Activated T-helper 9 cell treated with anti-CD3 and anti-CD28 coated beads, Interleukin-2, amount 50 U/mL, for 16 hours (primary cell): ENCODE measurements at places on chromosomes 6 and 20.

DNA sequence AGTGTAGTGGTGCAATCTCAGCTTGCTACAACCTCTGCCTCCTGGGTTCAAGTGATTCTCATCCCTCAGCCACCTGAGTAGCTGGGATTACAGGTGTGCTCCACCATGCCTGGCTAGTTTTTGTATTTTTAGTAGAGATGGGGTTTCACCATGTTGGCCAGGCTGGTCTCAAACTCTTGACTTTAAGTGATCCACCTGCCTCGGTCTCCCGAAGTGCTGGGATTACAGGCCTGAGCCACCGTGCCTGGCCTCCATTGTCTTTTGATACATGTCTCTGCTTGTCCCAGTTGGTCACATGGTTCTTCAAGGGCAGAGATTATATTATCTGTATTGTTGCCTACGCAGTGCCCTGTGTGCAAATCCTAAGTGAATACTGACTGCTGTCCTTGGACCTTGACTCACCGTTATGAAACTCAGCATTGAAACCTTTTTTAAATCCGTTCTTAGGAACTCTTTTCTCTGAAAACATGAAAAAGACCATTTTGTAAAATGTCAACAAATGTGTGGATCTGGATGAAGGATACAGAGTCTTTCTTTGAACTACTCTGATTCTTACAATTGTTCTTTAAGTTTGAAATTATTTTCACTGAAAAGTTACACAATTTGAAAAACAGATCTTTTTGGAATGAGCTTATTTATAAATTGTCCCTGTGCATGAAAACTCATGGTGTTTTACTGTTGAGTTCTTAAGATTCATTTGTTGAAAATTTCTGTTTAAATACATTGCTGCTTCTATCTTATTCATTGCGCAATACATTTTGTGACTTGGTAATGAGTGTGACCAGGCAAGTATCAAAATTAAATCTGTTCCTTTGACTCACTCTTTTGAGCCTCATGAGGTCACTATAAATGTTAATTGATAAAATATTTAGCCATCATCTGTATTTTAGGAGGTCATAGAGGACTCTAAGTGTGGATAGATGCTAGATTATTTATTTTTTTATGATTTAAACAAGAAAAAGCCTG, 293.5 kb downstream of the UTRN start:
- DNase-seq, result no peak

- no peak for DNase-seq
Observed at GRCh38 chr6:28947831-28948270, 24.1 kb upstream of the TRIM27 start.

DNA sequence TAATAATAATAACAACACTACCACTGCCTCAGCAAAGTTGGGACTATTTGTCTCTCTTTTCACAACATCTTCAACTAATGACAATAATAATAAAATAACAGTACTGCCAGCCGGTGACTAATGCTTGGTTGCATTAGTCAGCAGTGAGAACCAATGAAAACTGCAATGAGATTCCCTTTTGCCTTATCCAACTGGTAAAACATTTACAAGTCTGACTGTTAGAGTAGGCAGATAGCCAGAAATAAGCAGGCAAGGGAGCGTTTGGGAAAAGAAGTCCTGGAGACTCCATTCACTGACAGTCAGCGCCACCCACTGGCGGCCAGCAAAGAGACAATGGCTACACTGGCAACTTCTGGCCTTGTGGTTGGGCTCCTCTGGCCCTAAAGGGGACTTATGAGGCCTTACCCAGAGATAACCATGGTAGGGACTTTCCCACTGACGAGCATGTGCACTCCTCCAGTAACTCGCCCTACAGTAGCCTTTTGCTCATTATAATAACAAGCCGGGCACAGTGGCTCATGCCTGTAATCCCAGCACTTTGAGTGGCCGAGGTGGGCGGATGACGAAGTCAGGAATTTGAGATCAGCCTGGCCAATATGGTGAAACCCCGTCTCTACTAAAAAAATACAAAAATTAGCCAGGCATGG, 3.4 kb upstream of the NSFL1C start:
- DNase-seq, result no peak

GRCh38 chr6:143060354-143060805, 309 bp upstream of the AIG1 start:
- DNase-seq, result peak; percentile 67

GRCh38 chr20:11676630-11677287, 240.9 kb upstream of the BTBD3 start:
- DNase-seq, result no peak

DNA sequence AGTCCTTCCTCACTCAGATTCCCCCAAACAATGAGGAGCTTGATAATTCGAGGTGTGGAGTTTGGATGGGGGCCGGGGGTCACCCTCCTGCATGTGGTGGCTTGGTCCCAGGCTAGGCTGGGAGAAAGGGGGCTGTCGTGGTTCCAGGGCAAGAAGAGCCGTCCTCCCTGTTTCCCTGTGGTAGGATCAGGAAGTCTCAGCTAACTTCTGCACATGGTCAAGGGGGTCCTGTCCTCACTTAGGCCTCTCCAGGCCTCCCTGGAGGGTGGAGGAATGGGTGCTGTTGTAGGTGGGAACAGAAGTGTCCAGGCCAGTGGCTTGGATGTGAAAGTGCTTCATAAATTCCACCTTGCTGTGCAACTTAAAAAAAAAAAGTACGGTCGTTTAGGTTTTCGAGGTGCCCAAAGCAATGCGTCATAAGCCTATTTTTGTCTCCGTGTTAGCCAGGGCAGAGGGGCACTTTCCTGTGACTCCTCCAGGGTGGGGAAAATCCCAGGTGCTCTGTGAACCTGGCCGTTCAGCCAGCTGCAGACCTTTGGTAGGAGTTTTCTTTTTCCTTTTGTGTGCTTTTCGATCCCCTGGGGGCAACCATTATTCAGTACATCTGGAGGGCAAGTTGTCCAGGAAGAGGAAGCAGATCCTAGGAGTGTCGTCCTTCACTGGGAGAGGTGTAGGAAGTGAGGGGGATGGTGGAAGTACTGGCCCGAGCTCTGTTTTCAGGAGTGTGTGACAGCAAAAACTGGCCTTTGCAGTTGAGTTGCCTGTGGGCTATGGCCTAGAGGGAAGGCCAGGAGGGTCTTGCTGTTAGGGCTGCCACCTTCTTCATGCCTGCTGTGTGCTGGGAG, 9.6 kb downstream of the IGF2R start:
- peak; percentile 35 for DNase-seq

- DNase-seq, result no peak
Observed at GRCh38 chr6:69816026-69816425, 19.2 kb upstream of the LMBRD1 start.

DNA sequence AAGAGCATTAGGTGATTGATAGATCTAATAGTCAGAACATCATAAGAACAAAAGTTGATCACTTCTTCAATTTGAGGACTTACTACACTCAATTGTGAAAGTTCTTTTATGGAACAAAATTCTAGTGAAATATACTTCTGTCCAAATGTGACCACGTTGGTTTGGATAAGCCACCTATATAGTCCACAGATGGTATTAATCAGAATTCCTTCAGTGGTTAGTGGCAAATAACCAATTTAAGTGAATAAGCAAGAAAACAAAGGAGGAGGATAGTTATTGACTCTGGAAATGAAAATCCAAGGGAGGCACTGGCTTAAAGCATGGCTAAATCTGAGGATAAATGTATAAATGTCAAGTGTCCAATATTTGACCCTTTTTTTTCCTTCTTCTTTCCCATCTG, 268.5 kb upstream of the MARCKS start:
- DNase-seq, result no peak

DNA sequence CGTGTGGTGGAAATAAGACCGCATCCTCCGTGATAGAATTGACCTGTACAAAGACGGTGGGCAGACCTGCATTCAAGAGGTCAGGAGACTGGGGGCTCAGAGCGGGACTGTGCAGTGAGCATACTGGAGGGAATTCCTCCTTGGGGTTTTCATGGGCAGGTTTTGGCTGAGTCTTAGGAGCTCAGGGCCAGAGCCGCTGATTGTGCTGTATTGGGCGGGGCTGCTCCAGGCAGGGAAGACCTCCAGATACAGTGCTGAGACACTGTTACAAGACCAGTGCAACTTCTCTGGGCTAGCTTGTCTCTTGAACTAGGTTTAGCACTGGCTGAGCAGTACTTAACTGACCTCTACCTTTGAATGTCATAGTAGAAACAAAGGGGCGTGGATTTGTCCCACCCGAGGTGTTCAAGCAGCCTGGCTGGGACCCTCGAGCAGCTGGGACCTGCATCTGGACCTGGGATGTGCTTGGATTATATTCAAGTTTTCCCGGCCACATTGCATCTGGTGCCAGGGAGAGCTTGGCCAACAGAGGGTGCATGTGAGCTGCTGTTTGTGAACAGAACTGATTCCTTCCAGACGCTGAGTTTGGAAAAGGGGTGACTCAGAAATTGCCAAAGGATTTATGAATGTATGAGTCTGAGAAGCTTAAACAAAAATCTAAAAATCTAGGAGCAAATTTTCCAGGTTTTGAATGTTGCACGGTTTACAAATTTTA, 33.4 kb upstream of the SLC22A1 start:
- no peak for DNase-seq

DNA sequence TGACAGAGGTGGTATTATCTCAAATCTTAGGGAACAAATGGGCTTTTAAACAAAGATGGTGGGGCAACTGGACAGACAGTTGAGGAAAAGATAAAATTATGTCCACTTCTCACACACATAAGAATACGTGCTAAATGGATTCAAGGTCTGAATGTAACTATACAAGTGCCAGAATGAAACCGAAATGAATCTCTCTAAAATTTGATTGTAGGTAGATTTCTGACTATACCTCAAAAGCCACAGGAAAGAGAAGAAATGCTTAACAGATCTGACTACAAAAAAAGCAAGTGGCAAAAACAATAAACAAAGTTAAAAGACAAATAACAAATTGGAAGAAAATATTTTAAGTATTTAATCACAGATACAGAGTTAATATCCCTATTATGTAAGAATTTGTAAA, 182.7 kb upstream of the OLIG3 start:
- no peak for DNase-seq

- no peak for DNase-seq
Observed at GRCh38 chr6:51045548-51045947, 226.9 kb downstream of the TFAP2B start.

GRCh38 chr20:45209924-45210323, 3.1 kb downstream of the SEMG1 start:
- no peak for DNase-seq

DNA sequence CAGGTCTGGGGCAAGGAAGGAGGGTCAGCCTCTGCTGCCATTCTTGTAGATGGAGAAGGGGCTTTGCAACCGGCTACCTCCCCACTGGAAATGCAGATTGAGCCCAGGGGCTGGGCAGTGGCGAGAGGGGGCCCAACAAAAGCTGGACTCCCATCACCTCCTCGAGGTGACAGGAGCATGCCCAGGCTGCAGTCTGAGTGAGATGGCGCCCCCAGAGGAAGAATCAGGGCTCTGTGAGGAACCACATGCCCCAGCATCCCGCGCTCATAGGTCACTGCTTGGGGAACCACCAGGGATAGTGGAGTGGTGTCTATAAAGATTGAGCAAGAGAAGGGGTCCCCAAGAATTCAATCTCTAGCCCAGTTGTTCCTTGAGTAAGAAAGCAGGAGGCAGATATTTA, 31.6 kb upstream of the NEDD9 start:
- DNase-seq, result no peak

DNA sequence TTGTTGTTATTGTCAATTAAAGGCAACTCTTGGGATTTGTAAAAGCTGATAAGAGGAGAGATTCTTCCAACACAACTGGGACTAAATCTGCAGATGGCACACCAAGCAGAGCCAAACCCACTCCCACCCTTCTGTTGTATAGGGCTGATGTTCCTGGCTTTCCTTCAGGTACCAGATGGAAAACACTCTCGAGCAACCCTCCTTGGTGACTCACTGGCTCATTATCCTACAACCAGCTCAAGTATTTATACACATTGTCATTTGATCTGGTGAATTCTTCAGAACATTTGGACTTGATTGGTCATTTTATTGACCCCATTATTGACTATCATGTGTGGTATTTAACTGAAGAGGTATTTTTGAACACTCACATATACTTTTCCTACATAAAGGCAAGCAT, 190.3 kb upstream of the PCSK2 start:
- no peak for DNase-seq

GRCh38 chr20:1534526-1534925, 23.0 kb downstream of the SIRPD start:
- DNase-seq, result no peak

GRCh38 chr6:52612336-52613054, 35.6 kb upstream of the TRAM2 start:
- no peak for DNase-seq

DNA sequence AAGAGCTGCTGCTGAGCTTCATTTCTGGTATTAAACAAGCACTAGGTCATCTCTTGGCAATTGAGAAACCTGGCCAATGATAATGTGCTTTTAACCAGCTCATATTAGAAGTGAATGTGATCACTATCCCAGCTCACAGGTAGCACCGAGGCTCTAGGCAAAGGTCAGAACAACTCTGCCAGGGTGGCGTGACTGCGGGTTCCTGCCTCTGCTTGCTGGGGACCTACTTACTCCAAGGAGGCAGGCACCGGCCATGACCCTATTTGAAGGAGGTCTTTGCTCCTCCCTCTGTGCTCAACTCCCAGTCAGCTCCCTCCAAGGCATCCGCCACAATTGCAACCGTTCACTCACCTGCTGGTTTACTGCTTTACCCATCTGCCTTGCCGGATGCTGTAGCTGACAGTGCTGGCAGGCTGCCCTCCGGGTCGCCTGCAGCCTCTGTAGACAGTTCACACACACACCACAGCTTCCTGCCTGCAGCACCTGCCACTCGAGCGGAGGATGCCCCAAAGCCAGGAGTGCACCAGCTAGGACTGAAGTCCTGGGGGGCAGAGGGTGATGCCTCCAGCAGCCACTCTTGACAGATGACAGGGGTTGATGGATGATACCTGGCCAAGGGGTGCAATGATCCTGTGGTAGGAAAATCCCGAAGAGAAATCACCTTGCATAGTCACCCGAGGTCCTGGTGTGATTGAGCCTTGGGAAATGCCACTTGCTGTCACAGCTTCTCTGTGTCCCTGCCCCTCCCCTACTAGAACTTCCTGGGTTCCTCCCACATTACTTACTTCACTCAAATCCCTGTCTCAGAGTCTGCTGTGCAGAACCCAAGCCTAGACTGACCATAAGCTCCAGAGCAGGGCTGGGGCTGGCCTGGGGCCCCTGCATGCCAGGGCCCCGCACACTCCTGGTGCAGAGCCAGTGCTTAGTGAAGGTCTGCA, 8.8 kb upstream of the VSX1 start:
- peak; percentile 43 for DNase-seq

DNA sequence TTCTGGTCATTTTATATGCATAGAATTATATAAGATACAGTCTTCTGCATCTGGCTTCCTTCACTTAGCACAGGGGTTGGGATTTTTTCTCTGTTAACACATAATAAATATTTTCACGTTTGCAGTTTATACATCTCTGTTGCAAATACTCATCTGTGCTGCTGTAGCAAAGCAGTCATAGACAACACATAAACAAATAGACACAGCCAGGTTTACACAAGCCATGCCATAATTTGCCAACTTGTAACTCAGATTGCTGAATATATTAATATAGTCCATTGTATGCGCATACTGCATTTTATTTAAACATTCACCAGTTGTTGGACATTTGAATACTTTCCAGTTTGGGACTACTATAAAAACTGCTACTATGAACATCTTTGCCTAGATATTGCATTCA, 35.0 kb downstream of the LMBRD1 start:
- no peak for DNase-seq
